ENCODE measurements at places on chromosomes 16 and 17. TPM values are rescaled to one million over a fixed set of nuclear protein-coding genes. Genes with fewer than 3 reads are reported as not detected.

CDRT15L2 gene
- not detected for total RNA-seq

HP gene
- not detected for total RNA-seq

HOXB8 gene
- total RNA-seq = not detected

TMEM220 gene
- 3.5 TPM for total RNA-seq

PDIA2 gene
- 0.43 TPM for total RNA-seq

KIFC3 gene
- total RNA-seq = 72.5 TPM

RPTOR gene
- total RNA-seq = 35.8 TPM

ZSCAN10 gene
- total RNA-seq = under 0.01 TPM

NF1 gene
- total RNA-seq = 82.5 TPM

CAMKK1 gene
- total RNA-seq = 3.9 TPM

CPPED1 gene
- total RNA-seq = 13.8 TPM

SLC22A31 gene
- total RNA-seq = not detected

RNF43 gene
- total RNA-seq = not detected

PLK1 gene
- 24.6 TPM for total RNA-seq

SOX8 gene
- total RNA-seq = not detected

MT1E gene
- total RNA-seq = 21.6 TPM

OGFOD3 gene
- total RNA-seq = 28.0 TPM

EVPLL gene
- total RNA-seq = not detected

FBXL16 gene
- under 0.01 TPM for total RNA-seq

GRCh38 chr17:77647531-77647930, 311.0 kb upstream of the TNRC6C start:
- no peak for DNase-seq

GRCh38 chr16:25996052-25996451, 304.3 kb downstream of the HS3ST4 start:
- no peak for DNase-seq

DNA sequence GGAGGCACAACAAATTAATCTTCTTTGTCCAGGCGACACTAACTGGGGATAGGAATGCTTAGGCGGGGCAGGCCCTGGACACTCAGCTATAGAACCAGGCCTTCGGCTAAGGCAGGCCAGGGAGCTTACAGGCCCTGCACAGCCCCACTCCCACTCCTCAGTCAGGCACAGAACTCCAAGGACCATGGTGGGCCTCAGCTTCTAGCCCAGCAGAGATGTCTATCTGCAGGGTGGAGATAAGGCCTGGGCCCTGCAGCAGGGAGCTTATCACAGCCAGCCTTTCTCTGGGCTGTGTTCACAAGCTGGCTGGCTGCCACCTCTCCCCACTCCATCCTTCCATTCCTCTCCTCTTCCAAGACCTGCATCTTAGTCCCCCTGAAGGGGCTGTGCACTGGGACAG, 68.1 kb downstream of the TMEM132E start:
- DNase-seq = no peak

DNA sequence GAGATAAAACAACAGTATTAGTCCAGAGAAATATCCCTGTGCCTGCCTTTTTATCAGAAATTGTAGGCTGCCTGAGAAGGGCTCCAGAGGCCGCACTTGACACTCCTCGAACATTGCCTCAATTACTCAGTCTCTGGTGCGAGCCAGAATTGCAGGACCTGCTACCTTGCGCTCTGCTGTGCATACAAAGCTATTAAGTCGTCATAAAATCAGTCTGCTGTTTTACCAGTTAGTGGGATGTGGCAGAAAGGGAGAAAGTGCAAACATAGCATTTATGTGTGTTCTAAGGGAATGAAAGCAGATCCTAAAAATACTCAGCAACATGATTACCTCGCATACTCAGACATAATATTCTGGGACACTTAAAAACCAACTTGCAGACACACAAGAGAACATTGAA, 70.6 kb downstream of the TMC6 start:
- DNase-seq = no peak

DNA sequence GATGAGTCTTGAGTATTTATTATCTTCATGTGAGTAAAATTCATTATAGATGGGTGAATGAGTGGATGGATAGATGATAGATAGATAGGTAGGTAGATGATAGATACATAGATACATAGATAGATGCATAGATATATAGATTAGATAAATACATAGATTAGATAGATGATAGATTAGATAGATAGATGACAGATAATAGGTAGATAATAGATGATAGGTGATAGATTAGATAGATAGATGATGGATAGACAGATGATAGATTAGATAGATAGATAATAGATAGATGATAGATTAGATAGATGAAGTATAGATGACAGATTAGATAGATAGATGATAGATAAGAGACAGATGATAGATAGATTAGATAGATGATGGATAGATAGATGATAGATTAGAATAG, 21.8 kb upstream of the WFIKKN2 start:
- no peak for DNase-seq

GRCh38 chr17:14294876-14295275, 6.0 kb upstream of the HS3ST3B1 start:
- DNase-seq = no peak

GRCh38 chr17:18920911-18921441, 31.0 kb upstream of the SLC5A10 start:
- DNase-seq = peak; percentile 5

DNA sequence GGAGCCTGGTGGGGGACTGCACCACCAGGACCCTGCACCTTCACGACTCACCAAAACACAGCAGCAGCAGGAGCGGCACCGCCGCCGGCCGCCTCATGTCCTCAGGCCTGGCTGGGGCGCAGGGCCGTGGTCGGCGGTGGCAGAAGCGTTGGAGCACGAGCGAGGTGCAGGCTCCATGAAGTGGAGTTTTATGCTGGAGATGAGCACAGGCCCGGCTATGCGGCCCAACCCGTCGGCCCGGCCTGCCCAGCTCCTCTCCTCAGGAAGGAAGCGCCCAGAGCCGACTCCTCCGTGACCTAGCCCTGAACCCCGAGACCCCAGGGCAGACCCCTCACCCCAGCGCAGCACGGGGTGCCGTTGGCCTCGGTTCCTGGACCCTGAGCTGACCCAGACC, at the start of gene PRSS27:
PRSS27 (minus strand) TSS at position 161 of the 394 bp plus-strand sequence; CDS start at position 97, 64 bp downstream.
- DNase-seq = no peak

DNA sequence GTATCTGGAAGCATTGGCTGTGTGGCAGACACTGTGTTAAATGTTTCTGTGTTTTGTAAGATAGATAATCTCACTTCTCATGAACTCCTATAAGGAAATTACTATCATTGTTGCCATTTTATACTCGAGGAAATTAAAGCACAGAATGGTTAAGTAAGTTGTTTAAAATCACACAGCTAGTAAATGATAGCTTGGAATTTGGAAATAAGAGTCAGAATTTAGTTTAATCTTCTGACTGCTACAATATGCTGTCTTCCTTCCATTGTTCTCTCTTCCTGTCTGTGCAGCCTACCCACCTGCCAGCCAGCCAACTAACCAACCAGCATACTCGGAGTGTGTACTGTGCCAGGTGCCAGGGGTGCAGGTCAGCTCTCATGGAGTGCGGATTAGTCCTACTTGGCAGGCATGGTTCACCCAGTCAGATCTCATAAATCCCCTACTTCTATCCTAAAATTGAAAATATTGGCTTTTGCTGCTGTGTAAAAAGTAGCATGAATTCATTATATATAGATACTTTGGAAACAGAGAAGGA, 79.9 kb upstream of the LGALS9 start:
- no peak for DNase-seq

DNA sequence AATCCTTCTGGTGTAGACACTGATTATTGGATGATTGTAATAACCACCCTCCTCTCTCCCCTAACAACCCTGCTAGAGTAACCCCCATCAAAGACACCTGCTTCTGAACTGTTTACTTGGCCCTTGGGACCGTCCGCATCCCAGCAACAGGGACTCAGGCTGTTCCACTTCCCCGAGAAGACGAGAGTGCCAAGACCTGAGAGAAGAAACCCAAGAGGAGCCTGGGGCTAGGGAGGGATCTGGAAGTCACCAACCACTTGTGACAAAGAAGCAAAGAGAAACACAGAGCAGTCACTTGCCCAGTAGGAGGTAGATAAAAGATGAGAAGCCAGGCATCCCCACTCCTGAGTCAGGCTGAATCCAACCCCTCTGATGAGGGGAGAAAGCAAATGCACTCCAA, 84.3 kb downstream of the CDH11 start:
- no peak for DNase-seq

DNA sequence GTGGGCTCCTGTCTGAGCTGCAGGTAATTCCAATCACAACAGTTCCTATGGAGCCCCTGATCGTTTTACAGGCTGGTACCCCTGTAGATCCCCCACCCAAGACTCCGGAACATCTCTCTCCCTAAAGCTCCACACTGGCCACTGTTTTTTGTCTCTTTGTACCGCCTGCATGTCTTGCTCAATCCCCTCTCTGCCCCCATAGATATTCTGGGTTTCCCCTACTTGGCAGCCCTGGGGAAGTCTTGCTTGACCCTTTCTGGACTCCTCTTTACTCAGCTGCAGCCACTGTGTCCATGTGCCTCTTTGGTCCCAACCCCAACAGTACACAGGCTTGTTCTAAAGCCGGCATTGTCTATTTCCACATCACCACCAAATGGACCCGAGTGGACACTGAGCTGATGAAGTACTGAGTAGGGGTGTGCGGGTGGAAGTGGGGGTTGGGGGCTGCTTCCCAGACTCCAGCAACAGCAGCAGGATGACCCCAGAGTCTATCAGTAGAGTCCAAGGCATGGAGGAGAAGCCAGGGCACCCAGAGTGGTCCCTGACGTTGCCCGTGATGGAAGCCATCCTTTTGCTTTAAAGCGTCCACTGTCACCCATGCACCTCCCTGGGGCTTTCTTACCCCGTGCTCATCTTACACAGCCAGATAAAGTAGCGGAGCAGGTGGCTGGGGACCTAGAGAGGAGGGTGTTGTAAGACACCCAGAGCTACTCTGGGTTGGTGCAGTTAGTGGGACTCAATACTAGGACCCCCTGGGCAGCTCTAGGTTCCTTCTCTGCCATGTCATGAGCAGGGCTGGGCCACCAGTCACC, 6.4 kb downstream of the CD300LB start:
- DNase-seq = no peak

DNA sequence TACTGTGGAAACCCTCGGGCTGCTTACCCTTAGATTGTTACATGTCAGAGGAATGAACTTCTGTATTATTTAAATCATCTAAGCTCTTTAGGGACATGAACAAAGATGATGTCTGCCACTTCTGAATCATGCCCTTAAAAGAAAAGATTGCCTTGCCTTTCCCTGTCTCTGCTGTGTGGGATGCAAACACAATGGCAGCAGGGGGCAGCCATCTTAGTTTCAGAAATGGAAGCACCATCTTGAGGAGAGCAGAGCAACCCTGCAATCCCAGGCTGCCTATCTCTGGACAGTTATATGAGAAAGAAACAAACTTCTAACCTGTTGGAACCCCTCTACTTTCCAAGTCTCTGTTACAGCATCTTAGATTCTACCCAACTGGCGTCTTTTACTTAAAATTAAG, 16.7 kb upstream of the HLF start:
- DNase-seq = no peak

GRCh38 chr17:9760266-9760665, 31.1 kb downstream of the DHRS7C start:
- no peak for DNase-seq

DNA sequence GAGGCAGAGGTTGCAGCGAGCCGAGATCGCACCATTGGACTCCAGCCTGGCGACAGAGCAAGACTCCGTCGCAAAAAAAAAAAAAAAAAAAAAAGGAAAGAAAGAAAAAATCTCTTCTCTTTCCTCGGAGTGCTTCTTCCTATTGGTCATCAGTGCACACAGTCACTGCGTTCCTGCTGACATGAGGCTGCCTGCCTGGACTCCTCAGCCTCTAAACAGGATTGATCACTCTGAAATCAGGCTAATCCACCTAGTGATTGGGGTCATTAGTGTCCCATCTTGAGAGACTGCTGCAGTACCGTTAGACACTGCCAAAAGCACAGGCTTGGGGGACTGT, 30.8 kb downstream of the PLCD3 start:
- DNase-seq = no peak

DNA sequence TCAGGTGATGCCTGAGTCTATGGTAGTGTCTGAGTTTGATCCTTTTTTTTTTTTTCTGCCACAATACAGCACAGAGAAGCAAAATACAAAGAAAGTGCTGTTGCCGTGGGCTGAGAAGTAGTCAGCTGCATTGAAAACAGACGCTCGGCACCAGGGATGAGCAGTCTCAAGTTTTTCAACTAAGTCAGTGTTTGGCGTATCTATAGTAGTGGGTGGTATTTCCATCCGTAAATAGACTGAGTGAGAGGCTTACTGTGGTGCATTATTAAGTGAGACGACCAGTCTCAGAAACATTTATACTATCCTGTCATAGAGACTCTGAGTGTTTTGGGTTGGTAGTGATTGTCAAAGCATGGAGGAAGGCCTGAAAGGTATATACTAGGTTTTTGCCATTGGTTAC, 221.3 kb downstream of the SNX29 start:
- DNase-seq = no peak

- DNase-seq = no peak
Measured at GRCh38 chr17:18172531-18173278, 10.9 kb upstream of the ALKBH5 start.

GRCh38 chr16:86608301-86608747, 30.0 kb downstream of the FOXL1 start:
- peak; percentile 53 for DNase-seq

GRCh38 chr16:73354434-73354833, 306.5 kb upstream of the ZFHX3 start:
- DNase-seq = no peak

GRCh38 chr17:47692137-47692894, 1.6 kb upstream of the TBKBP1 start:
- no peak for DNase-seq

GRCh38 chr16:47886631-47887415, 269.0 kb downstream of the ABCC12 start:
- DNase-seq = peak; percentile 37

DNA sequence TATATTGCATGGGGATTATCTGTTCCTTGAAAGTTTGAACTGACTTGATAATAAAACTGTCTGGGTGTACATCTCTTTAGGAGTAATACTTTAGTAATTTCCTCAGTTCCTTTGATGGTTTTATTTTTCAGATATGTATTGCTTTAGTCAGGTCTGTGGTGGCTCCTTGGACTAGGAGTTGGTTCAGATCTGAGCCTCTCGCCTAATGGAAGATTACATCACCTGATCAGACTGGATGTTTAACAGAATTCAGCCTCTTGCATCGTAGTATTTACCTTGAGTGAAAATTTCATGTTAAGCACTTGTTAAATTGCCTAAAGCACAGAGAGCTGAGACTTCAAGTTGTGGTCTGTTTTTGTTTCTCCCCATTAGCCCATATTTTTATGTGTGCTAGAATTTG, 267.3 kb downstream of the MAP2K4 start:
- DNase-seq = peak; percentile 4

- no peak for DNase-seq
Measured at GRCh38 chr17:47276444-47276843, 22.8 kb downstream of the ITGB3 start.

DNA sequence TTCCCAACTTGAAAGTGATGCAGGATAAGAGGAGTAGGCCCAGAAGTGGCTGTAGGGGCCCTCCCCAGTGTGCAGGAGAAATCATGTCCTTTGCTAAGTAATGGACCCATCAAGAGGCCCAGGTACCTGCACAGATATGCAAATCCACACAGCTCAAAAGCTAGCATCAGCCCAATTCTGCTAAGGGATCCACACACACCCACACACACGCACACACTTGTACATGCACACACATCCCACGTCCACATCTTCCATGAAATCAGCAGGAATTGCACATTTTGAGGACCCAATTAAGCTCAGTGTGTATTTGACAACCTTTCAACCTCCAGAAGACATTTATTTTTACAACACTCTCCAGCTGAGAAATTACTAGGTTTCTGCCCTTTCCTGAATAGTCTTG, 184.8 kb downstream of the C16orf78 start:
- DNase-seq = no peak

GRCh38 chr17:65388911-65389310, 172.5 kb downstream of the AXIN2 start:
- DNase-seq = peak; percentile 19

- no peak for DNase-seq
Measured at GRCh38 chr16:67200491-67200890, 1.6 kb downstream of the ELMO3 start.
